ENCODE measurements at places on chromosomes 2 and 18.

DNA sequence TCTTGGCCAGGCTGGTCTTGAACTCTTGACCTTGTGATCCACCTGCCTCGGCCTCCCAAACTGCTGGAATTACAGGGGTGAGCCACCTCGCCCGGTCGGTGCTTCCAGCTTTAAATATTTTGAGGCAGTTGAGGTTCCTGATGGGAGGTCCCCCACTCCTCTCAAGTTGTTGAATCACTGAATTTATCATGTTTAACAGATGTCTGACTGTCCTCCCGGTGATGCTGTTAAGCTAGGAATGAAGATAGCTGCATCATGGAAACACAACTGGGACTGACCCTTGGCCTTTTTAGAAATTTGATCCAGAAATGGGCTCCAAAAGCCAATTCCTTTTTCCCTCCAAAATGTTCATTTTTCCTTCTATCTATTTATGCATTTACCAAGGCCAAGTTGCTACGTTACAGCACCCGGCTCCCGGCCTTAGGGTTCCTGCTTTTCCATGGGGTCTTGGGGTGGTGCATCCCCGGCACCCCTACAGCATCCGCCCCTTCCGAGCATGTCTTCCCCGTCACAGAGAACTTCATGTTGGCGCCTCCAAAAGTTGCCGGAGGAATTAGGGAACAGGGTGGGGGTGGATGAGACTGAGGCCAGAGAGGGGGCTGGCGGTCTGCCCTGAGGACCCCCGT, 43.9 kb downstream of the PAX8 start:
- DNase-seq, result no peak

GRCh38 chr2:235500110-235500760, 6.4 kb downstream of the AGAP1 start:
- DNase-seq, result no peak

DNA sequence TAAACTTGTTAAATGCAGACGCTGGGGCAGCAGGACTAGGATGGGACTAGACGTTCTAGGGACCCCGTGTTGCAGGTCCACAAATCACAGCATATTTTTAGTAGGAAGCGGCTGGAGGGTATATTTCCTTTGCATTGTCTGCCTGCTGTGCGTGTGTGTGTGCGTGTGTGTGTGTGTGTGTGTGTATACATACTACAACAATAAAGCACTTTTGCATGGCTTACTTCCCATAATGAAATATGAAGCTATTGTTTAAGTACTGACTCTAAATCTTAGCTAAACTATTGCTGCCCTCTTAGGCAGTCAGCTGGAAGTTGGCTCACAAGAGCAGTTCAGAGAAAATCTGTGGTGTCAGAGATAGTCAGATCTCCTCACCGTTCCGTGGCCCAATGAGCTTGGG, 133.4 kb downstream of the CABLES1 start:
- no peak for DNase-seq

DNA sequence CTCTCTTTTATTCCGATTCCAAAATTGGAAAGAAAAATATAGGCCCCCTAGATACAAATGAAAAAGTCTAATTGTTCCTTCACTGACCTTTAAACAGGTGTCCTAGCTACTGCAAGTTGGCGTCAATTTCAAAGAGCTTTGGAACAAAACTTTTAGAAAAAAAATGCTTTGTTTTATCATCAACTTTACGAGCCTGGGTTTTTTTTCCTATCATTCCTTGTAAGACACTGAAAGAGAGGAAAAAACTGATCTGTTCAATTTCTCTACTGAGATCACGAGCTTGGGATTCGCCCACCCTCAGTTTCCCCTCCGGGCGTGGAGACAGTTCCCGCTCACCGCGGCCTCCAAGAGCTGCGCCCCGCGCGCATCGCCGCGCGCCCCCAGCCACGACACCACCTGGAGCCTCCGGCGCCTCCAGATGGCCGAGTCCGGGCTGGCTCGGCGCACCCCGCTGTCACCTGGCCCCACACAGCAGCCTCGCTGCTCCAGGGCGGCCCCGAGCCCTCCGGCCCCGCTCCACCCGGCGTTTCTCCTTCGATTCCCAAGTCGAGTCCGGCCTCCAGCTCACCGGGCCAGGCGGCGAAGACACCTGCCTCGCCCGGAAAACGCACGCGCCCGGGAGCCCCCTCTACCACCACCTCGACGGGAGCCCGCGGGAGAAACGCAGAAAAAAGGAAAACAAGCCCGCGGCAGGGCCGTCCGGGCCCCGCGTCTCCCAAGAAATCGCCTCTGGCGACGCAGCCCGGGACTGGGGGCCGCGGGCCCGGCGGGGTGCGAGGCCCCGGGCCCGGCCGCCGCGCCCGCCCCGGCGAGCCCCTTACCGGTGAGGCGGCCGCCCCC, 656 bp downstream of the TBC1D8 start:
- DNase-seq, result no peak

DNA sequence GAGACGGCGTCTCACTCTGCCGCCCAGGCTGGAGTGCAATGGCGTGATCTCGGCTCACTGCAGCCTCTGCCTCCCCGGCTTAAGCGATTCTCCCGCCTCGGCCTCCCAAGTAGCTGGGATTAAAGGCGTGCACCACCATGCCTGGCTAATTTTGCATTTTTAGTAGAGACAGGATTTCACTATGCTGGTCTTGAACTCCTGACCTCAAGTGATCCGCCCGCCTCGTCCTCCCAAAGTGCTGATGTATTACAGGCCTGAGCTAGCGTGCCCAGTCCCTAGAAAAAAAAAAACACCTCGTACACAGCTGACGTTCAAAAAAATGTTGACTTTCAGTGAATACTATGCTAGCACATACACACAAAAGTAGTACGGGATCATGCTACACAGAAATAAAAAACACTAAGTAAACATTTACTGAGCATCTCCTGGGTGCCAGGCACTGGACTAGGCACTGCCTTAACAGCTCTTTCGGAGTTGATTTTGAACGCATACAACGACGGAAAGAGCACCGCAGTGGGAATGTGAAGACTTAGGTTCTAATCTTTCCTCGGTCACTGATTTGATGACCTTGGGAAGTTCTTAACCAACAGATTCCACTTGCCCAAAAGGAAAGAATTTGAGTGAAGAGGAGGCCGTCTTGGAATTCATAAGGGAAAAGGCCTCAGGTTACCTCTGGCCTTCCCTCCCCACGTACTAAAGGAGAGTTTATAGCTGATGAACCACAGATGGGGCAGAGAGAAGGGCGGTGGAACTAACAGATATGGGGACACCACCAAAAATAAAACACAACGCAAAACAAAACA, 1.1 kb downstream of the DNAJC27 start:
- DNase-seq, result no peak

DNA sequence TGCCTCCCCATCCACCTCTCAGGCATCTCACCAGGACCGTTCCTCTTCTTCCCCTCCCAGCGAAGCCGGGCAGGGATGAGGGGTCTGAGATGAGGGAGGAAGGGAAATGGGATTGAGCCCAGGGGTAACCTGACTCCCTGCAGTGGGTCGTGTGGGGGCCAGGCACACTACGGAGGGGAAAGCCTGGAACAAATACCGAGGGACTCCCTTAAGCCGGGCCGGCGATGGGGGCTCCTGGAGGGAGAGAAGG, 250 bp upstream of the SPEG start:
- DNase-seq, result no peak

DNA sequence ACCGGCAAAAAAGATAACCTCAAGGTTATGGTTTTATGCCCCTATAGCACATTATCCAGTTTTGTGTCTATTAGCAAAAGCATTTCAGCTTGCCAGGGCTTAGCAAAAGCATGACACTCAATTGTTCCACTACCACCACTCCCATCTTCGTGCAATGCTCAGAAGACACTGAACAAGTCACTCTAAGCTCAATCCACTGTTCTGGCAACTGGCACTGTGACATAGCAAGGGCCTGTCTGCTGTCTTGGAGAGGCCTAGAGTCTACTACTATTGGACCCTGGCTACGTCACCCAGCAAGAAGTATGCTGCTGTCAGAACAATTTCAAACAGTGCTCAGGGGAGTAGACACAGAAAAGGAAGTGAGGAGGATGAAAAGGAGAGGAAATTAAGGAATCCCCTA, 103.5 kb upstream of the PPP1CB start:
- no peak for DNase-seq

GRCh38 chr2:64045938-64046337, 26.7 kb upstream of the VPS54 start:
- no peak for DNase-seq

DNA sequence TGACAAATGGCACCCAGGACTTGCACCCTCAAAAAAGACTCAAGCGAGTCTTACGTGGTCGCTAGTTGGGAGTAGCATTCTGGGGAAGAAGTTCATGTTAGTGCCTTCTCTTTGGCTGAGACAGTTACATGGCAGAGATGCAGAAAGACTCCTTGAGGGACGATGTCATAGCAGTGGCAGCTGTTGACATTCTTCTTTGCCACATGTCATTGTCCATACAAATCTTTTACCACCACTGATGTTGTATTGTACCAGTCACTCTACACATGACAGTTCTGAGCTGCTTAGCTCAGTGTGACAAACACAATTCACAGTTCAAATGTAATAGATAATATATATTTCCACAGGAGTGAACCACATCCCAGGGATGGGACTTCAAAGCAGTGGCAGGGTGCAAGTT, 197.1 kb downstream of the TCF4 start:
- no peak for DNase-seq

Data from fibroblast of skin of left quadriceps (primary cell).